Posterior cingulate gyrus (tissue), 11 donors: ENCODE measurements at places on chromosomes 6 and 20.

DNA sequence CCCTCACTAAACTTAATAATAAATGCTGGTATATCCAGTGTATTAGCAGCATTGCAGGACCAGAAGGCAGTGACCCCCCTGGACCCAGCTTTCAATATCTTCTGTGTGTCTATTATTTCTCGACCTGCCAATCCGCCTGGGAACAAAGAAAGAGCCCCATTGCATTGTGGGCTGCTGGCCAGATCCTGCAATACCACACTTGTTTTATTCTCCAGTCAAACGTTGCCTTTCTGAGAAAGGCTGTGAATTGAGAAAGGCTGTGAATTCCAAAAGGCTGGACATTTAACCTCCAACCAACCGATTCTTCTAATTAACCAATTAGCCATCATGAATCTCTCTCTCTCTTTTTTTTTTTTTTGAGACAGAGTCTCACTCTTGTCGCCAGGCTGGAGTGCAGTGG is 1.5 kb upstream of the MTO1 start:
- peak; percentile 59 for DNase-seq

DNA sequence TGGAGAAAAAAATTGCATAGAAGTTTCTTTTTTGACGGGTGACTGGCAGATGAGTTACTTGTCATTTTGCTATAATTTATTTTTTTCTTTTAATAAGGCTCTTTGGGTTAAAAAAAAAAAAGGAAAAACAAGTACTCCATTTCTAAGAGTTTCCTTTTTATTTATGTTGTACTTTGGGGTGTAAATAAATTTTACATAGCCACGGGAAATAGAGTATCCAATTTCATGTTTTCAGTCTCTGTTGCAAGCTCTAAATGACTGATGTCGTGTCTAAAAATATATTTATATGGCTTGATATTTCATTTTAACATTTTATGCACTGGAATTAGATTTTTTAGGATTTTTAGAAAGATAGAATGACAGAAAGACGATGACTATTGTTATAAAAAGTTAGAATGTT is 3.4 kb downstream of the EYA4 start:
- no peak for DNase-seq

DNA sequence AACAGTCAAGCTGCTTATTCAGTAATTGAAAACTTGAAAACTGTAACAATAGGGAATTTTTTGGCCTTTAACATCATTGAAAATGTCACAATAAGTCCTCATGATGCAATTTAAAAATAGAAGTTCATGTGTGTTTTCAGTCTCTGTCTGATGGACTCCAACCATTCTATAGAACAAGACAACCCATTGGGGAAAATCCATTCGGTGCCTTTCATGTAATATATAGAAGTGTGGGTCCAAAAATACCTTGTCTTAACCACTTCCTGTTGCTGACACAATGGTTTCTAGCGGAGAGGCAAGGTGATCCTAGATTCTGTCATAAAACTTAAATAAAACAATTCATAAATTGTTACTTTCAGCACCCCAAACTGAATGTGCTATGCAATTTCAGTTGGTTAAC is 1131.3 kb upstream of the MAP3K7 start:
- DNase-seq, result no peak

- DNase-seq, result no peak
Observed at GRCh38 chr6:105546754-105547153, 143.9 kb upstream of the PREP start.
